ENCODE measurements at places on chromosomes 7 and 10.

- no peak for DNase-seq
These were observed 186.1 kb downstream of the MLLT10 start for GRCh38 chr10:21720090-21720489.

GRCh38 chr10:99700649-99701048 lies 31.3 kb downstream of the COX15 start:
- no peak for DNase-seq

- DNase-seq: no peak
These were observed 123.0 kb upstream of the ADARB2 start for GRCh38 chr10:1860351-1860750.

GRCh38 chr7:604001-604883 lies 84.6 kb upstream of the PDGFA start:
- no peak for DNase-seq

GRCh38 chr10:52410916-52411315 lies 96.8 kb downstream of the DKK1 start:
- DNase-seq: no peak

GRCh38 chr7:3712841-3713240 lies 411.8 kb downstream of the SDK1 start:
- no peak for DNase-seq

DNA sequence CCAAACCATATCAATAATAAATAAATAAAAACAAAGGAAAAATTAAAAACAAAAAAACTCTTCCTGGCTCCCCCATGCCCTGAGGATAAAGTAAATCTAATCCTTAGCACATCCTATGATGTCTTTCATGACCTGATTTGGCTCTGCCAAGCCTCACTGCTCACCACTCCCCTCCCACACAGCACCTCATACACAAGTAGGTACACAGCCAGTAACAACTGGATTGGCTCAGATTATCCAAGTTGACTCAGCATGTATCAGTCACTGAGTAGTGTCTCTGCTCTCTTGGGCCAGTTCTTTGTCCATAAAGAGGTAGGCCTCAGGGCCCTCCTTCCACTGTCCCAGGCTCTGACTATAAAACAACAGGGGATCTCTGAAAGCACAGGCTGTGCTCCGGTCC lies 99.6 kb downstream of the STRA8 start:
- no peak for DNase-seq

DNA sequence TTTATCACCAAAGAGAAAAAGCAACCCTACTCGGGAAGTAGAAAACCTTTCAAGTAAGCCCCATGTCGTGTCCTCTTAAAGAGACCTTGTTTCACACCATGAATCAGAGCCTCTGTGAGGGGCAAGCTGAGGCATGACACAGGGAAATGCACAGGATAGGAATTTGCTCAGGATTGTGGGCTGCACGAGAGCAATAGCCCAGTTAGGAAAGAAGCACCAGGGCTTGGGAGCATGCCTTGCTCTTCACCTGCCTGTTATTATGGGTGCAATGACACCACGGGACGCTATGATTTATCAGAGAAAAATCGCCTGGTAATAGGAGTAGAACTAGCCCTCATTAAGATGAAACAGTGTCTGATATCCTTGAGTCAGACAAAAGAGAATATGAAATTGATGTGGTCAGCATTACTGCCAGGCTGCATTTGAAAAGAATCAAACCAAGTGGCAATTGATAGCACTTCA lies 562.9 kb upstream of the NRP1 start:
- no peak for DNase-seq

GRCh38 chr7:129067943-129068548 lies 13.1 kb upstream of the TNPO3 start:
- DNase-seq: no peak

DNA sequence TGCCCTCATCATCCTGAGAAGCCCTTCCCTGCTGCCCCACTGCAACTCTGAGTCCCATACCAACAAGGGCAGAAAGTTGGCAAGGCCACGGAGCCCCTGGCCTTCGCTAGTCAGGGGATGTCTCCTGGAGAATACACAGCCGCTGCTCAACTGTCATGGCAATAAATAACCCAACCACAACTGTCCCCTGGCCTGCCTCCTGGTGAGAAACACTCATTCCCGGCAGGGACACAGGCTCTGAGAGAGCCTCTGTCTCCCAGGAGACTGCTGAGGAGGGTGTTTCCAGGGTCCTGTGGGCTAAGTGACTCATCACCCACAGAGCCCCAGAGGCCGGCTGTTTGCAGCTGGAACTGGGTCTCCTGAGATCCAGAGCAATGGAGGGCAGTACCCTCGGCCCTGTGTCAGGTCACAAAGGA lies 354.1 kb downstream of the TNS3 start:
- peak; percentile 72 for DNase-seq

DNA sequence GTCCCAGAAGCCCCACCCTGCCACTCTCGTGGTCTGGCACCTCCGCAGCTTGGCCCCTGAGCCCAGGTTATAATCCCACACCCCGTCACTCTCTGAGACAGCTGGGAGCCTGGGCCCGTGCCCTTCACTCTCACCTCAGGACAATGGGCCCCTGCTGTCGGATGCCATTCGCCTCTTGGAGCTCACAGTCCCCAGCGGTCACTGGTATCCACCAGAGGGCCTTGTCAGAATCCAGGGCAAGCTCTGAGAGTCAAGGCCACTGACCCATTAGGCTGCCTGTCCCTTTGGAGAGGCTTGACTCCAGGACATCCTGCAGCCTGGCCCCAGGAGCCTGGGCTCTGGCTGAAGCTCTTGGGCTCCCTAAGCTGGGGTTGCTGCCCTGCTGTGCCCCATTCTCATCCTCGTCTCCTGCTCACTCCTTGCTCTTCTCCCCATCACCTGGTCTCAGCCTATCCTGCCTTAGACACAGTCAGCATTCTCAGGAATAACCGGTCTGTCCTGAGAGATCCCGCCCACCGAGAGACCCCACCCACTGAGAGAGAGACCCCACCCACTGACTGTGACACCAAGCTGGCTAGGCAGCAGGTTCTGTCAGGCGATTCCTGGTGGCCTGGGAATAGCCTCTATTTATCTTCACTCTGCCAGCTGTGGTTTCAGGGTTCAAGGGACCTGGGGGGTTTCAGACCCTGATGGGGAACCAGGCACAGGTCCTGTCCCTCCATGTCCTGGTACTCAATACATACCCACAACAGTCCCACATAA lies 27.7 kb downstream of the CPXM2 start:
- no peak for DNase-seq

GRCh38 chr7:111758332-111758731 lies 196.0 kb upstream of the IMMP2L start:
- no peak for DNase-seq

GRCh38 chr7:143411976-143412708 lies 3.5 kb upstream of the EPHA1 start:
- no peak for DNase-seq

GRCh38 chr7:15011289-15011688 lies 108.7 kb upstream of the DGKB start:
- DNase-seq: no peak

DNA sequence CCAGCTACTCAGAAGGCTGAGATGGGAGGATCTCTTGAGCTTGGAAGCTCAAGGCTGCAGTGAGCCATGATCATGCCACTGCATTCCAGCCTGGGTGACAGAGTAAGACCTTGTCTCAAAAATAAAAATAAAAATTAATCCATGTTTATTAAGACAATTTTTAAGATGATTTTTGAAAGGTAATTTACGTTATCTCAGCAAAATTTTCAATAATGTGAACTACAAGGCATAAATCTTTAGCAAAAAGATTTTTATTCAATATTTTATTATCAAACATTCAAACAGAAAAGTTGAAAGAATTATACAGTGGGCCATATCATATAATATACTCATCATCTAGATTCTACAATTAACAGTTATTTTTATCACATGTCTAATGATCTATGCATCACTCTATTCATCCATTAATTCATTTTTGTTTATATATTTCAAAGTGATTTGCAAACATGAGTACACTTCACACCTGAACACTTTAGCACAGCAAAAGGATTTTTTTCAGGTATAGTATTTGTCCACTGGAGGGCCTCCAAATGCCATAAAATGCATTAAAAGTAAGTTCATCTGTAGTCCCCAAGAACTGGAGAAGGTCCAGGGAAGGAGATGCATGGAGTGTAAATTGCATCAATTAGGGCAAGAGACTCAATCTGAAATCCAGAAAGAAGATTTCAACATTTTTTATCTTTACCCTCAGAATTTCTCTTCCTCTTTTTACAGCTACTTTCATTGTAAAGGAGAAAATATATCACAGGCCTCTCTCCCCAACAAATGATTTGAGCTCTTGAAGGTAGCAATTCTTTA lies 38.6 kb upstream of the RSBN1L start:
- DNase-seq: peak; percentile 42

- no peak for DNase-seq
These were observed 43.0 kb downstream of the TNS3 start for GRCh38 chr7:47538846-47539311.

DNA sequence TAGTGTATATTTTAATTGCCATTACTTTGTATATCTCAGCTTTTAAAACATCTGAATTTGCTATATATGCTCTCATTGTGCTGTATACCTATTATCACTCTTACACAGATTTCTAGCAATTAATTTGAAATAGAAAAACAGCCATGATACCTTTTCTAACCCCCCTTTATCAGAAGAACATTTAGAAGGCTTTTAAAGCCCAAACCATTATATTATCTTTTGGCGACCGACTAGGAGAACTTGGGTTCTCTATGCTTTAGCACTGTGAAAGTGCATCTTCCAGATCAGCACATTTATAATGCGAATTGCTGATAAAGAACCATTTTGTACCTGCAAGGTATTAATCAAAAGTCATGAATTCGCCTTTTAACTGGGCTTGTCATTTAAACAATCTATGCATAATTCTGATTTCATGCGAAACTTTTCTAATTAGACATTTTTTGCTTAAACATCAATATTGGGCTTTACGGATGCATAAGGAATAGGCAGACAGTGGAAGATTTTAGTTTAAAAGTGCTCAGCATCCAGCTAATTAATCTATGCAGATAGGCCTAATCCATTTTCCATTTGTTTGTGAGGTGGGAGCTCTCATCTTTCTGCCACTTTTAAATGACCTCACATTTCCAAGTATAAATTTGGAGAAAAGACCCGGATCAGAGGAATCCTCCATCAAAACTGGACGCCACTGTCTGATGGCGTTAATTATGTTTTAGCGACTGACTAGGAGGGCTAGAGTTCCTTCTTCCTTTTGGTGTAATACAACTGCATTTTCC lies 1.2 kb upstream of the MLLT10 start:
- DNase-seq: no peak

- DNase-seq: no peak
These were observed 34.2 kb downstream of the SP4 start for GRCh38 chr7:21462081-21462480.

DNA sequence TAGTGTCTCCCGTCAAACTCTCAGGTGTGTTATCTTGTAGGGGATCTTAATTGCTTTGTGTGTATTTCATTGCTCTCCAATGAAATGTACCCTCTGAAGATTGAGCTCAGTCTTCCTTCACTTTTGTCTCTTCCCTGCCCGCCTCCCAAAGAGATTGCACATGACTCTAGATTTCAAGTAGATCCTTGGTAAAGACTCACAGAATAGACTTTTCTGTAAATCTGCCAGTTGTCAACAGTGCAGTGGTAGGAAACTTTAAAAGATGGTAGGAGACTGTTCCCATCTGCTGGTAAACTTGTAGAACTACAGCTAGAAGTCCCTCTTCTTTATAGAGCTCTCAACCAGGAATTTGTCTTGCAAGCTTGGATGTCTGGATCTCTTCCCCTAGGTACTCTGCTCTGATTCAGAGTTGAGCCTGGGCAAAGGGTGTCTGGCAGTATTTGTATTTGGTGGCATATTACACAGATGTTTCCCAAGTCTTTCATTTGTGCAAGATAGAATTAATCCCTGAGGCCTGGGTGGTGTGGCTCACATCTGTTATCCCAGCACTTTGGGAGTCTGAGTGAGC lies 9.6 kb downstream of the CCL26 start:
- peak; percentile 81 for DNase-seq

DNA sequence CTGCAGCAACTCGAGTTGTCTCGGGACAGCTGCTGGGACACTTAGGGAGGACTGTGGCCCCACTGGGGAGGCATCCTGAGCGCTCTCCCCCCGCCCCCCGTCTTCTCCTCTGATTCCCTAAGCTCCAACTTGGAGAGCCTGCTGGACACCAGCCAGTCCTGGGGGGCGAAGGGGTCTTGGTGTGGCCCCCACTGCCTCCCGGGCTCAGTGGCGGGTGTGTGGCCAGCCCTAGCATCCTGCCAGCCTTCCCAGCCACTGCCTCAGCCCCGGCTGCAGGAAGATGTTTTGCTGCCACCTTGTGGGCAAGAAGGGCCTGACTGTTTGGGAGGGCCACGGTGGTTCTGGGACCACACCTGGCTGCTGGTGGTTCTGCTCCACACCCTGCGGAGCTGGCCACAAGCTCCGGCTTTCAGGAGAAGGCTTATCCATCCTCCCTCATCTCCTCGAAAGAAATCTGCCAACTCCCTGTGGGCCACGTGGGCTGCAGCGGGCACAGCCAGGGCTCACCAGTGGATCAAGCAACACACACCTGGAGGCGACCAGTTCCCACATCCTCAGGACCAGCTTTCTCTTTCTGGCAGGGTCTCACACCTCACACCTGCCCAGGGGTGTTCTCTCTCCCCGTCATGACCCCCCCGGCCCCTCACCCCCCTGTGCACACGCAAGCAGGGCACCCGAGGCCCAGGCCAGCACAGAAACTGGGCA lies 24.8 kb downstream of the AGAP3 start:
- DNase-seq: peak; percentile 66

DNA sequence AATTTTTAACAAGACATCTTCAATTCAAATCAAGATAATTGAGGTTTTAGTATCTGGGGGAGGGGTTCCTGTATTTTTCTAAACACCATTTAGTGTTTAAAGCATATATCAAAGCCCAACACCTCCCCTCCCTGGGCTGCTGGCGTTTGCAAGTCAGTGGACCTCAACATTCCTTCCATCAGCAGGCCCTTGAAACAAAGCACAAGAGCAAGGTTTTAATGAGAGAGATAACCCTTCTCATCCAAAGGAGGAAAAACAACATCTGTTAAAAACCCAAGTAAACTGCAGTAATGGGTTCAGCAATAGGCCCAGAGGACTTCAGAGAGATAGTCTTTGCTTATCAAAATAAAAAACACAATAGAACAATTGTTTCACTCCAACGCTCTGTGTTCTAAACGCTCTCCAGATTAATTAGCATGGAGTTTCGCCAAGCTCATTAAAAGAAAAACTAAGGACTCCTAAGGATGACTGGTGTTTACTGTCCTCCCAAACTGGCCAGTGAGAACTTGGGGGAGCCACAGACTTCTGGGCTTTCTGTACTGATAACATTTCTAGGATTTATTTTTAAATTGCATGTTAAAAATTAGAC lies 2.5 kb downstream of the JCAD start:
- DNase-seq: no peak

DNA sequence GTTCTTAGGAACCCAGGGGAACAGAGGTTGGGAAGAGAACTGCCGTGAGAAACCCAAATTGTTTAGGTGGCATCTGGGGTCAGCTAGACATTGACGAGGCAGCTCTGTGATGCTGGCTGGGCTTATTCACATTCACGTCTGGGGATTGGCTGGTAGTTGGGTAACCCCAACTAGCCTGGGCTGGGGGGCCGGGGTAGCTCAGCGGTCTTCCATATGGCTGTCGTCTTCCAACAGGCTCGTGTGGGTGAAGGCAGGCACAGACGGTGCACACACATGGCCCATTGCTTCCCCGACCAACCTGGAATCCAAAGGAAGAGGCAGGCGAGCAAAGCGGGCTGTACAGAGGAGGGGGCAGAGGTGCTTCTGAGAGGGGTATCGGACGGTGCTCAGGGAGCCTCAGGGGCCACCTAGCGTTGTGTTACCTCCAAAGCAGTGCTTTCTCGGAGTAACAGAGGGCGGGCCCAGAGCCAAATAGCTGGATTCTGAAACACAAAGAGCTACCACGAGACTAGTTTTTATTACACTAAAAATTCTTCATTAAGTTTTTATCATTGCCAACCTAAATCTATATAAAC lies 34.5 kb downstream of the MKI67 start:
- DNase-seq: no peak

GRCh38 chr7:85829817-85830432 lies 643.1 kb upstream of the SEMA3D start:
- DNase-seq: peak; percentile 34

Measured in AG10803 (cell line).